ENCODE measurements at places on chromosomes 11 and 22.

GRCh38 chr11:105821372-105821771, 200.7 kb downstream of the MSANTD4 start:
- no peak for DNase-seq

DNA sequence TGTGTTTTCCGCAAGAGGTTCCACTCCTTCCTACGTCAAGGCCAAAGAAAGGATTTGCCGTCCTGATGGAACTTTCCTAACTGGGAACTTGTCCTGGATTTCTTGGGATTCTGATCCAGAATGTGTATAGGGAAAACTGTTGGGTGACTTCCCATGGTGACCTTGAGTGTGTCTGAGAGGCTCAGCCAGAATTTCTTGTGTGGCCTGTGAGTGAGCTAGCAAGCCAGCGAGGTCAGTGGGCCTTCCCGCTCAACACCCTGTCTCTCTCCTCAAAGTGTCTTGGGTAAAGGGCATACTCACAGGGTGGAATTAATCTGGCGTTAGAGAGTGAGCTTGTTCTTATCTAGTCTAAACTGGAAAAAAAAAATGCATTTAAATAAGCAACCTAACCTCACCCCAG, 20.4 kb downstream of the ZNRF3 start:
- DNase-seq, result no peak

DNA sequence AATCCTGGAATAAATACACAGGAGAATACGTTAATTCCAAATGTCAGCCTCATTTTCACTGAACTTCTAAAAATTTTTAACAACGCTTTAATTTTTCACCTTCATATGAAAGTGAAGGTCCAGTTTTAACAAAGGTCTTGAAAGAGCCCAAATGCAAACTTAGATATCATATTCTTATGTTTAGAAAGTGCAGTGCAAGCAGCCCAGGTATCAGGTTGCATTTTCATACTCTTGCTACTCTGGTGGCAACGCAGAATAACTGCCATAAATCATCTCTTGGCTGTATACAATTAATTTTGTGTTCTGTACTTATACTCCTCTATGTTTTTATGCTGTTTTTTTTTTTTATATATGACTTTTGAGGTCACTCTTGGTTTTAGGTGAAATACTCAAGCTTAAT, 496.7 kb upstream of the ARHGAP42 start:
- DNase-seq, result no peak

GRCh38 chr11:106032861-106033260, 10.8 kb upstream of the MSANTD4 start:
- no peak for DNase-seq

- no peak for DNase-seq
Observed at GRCh38 chr11:114890038-114890437, 211.7 kb downstream of the NXPE2 start.

DNA sequence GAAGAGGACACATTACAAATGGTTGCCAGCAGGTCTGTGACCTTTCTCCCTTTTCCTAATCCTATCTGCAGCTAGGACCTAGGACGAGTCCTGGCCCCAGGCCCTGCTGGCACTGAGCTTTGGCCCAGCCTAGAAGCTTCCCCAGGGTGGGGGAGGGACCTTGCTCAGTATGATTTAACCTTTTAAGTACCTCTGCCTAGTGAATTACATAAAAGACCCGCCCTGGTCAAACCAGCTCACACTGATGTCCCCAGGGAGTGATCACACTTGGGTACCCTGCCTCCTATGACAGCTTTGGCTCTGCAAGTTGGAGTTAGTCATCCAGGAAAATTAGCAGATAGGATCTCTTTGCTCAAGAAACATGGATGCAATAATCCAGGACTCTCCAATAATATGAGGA, 21.9 kb downstream of the ASCC2 start:
- peak; percentile 46 for DNase-seq

GRCh38 chr22:27504360-27505253, 296.9 kb downstream of the MN1 start:
- no peak for DNase-seq

DNA sequence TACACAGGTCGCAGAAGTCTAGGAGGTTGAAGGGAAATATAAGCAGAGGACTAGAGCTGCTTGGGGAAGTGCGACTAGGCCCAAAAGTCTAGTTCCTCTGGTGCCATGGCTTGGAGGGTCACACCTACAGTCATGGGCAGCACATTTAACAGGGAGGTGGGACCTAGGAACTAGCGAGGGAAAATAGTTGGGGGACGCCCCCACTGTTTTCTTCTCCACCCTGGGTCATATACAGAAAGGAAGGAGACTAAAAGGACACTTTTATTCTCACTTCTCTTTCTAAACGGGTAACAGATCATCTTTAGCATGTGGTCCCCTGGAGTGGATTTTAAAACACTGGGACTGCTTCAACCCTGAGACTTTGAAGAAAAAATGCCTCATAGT, 16.6 kb downstream of the APIP start:
- no peak for DNase-seq

GRCh38 chr22:19597399-19597735, 73.2 kb upstream of the CLDN5 start:
- no peak for DNase-seq

DNA sequence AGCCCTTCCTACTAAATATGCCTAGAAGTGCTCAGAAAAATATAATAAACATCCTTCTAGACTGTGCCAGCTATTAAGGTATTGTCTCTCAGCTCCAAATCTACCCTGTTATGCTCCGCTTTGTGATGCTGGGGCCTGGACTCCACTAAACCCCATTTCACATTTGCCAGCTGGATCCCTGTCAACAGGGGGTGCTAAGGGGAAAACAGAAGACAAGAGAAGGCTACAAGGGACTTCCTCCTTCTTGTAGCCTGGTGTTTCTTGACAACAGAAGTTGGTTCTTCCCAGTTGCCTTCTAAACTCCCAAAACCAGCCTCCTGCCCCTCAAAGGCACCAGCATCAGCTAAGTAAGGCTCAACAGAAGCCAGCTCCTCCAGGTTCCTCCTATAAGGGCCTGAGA, 5.2 kb downstream of the NUMA1 start:
- DNase-seq, result no peak

DNA sequence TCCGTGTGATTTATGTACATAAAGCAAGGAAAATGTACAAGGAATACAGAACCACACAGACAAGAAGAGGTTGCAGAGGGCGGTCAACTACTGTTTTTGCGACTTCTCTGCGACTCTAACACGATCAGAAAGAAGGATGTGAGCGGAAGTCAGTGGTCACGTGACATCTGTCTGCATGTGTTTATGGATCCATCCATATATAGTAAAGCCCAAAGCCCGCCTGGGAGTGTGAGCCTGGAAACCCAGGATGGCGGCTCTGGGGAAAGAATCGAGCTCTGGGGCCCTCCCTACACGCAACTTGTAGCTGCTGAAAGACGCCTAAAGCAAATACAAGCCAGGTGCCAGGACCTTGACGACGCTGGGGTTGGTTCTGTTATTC, 8.8 kb downstream of the OSBPL5 start:
- no peak for DNase-seq
